ENCODE measurements at places on chromosomes 4 and X. TPM values are rescaled to one million over a fixed set of nuclear protein-coding genes. Genes with fewer than 3 reads are reported as not detected.

GRCh38 chr4:138540056-138540800 is 298.1 kb upstream of the SLC7A11 start:
- no peak for DNase-seq

GRCh38 chr4:4862071-4862551 is 2.6 kb downstream of the MSX1 start:
- DNase-seq: no peak

- no peak for DNase-seq
Observed at GRCh38 chrX:70488856-70489255, 44.2 kb downstream of the DLG3 start.

DNA sequence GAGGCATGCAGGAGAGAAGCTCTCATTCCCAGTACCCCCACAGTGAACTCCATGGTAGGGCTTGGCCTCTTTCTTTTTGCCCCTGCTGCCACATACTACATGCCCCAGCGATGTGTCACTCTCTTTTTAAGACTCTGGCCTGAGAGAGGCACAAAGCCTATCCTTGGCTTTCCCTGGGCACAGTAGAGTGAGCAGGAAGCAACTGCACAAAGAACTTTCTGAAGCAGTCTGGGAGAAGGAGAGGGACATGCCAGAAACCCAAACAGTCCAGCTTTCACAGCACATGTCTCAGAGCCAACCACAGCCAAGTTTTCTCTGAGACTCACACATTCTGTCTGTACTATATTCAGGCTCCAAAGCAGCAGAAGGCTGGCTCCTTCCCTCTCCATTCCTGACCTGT is 7.9 kb upstream of the NALF2 start:
- DNase-seq: no peak

- DNase-seq: no peak
Observed at GRCh38 chrX:14295426-14295825, 233.9 kb upstream of the GLRA2 start.

Gene FAM133A
- 0.02 TPM for polyA plus RNA-seq

- DNase-seq: no peak
Observed at GRCh38 chr4:85828027-85828890, 353.3 kb downstream of the ARHGAP24 start.

Gene CT45A1
- polyA plus RNA-seq: not detected

DNA sequence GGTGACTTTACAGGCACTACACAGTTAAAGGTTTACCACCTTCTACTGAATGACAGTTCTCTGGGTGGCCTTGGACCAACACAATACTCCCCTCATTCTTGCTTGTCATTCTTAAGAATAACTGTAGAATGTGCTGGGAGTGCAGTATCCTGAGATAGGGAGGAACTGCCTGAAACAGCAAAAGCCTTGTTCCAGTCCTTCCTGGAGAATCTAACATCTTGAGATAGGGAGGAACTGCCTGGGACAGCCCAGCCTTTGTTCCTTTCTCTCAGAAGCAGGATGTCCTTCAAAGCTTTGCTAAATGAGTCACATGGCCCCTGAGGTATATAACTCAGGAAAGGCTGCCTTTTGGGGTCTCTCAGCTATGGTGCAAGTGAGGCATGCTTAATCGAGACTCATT is 145.7 kb upstream of the MBNL3 start:
- no peak for DNase-seq

DNA sequence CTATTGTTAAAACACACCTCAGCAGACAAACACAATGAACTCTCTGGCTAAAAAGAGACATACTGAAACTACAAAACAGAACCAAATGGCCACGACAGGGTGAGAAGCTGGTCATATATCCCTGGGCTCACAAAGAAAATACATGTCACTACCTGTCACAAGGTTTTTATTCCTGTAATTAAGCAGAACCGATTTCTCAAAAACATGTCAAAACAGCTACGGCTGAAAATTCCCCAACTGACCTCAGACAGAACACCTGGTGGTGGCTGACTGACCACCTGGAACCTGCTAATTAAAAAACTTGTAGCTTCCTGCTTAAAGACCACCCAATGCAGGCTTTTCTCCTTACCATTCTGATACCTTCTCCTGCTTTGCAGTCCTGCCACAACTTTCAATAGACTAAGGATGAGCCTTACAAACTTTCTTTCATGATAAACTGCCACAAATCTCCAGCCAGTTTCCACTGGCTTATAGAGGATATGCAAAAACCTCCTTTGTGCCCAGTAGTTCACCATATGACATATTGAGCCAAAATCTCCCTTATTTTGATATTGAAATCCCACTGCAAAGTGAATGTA is 571.9 kb downstream of the SPOCK3 start:
- DNase-seq: no peak

- DNase-seq: no peak
Observed at GRCh38 chr4:27428661-27429060, 568.0 kb downstream of the STIM2 start.

DNA sequence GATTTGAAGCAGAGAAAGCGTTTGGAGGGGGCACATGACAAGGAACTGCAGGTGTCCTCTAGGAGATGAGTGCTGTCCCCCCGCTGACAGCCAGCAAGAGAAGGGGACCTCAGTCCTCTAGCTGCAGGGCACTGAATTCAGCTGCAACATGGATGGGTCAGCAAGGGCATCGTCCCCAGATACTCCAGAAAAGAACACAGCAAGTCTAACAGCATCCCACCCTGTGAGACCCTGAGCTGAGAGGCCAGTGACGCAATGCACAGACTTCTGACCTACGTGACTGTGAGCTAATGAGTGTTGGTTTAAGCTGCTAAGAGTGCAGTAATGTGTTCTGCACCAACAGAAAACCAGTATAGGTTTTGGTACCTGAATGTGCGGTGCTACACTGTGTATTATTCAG is 11.6 kb upstream of the CENPVL2 start:
- no peak for DNase-seq

DNA sequence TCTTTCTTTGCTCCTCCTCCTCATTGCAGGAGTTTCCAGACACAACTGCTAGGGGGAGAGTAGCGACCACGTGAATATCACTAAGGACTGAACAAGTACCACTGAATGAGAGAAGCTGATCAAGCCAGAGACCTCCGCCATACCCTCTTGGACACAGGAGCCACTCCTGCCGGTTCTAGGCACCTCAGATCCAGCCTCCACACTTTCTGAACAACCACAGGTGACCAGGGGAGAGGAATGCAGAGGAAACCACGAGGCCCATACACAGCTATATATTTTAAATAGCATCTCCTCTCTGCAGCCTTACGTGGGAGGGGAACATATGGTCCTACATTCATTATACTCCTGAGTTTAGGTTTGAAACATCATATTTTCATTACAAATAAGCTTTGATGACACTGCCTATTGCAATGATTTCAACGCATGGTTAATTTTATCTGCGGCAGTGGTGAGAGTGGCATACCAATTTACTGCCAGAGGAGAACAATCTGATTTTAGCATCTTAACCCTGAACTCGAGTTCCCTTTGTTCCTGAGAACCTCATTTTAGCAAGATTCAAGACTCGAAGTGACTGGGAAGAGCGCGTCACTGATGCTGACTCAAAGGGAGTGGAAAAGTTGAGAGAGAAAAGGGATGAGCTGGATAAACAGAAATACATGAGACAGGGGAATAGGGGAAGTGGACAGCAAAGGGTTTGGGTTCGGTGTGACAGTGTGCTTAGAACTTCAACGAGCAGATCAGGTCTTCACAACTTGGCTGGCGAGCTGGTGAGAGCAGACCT is 231.7 kb upstream of the PPARGC1A start:
- DNase-seq: no peak

Gene ELOVL6
- 19.5 TPM for polyA plus RNA-seq

DNA sequence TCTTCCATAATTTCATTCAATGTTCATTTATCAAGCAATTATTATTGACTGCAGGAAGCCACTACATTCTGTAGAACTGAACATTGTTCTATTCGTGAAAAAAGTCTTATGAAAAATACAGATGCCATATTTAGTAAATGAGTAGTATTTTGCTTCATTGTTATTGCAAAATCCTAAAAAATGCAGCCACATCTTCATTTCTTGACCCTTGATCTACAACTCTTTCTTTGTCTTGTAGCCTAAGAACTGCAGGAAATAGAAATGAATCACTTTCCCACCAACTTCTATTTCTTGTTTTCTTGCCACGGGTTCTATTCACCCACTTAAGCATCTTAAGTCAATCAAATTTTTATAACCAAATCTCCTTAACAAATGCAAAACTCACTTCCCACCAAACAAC is 63.3 kb downstream of the KCNIP4 start:
- DNase-seq: no peak

Gene TMEM150C
- 5.6 TPM for polyA plus RNA-seq

DNA sequence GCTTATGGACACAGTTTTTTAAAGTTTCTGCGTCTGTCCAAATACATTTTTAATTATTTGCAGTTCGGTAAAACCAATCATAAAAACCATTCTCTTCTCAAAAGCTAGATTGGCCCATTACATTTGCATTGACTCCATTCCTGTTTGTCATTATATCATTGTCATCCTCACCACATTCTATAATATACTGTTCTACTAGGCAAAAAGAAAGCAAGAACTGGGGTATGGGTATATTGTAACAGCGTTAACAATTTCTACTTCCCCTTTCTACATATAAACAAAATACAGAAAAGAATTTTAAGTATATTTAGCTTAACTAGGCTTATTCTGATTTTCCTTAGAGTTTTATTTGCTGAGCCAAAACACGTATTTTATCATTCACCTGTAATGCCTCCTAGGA is 91.8 kb downstream of the RAP1GDS1 start:
- no peak for DNase-seq

DNA sequence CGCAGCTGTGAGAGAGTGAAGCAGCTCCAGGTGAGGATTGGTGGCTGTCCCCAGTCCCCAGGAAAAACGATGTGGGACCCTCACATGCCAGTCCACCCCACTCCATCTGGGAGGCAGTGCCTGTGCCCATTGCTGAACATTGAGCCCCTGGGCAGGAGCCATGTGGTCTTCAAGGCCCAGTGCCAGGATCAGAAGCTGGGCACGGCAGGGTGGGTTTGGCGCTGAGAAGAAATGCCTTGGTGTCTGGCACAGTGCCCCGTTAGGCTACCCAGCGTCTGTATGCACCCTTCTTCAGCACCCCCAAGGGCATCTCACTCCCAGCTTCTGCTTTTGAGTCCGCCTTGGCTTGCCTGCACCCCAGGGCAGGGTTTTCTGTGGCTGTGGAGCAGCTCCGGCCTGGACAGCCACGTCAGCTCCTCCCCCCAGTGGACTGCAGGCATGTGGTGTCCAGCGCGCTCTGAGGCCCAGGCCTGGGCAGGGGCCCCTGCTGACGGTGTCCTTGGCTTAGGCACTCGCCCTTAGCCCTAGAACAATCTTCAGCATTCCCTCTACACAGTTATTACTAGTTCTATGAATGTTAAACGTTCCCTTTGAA is 28.6 kb downstream of the RGS12 start:
- no peak for DNase-seq

- DNase-seq: no peak
Observed at GRCh38 chr4:137611998-137612700, 79.9 kb upstream of the PCDH18 start.

Gene MAOB
- polyA plus RNA-seq: 92.4 TPM

GRCh38 chrX:107153005-107153404 is 34.4 kb upstream of the RBM41 start:
- DNase-seq: no peak

Gene IQCM
- not detected for polyA plus RNA-seq

DNA sequence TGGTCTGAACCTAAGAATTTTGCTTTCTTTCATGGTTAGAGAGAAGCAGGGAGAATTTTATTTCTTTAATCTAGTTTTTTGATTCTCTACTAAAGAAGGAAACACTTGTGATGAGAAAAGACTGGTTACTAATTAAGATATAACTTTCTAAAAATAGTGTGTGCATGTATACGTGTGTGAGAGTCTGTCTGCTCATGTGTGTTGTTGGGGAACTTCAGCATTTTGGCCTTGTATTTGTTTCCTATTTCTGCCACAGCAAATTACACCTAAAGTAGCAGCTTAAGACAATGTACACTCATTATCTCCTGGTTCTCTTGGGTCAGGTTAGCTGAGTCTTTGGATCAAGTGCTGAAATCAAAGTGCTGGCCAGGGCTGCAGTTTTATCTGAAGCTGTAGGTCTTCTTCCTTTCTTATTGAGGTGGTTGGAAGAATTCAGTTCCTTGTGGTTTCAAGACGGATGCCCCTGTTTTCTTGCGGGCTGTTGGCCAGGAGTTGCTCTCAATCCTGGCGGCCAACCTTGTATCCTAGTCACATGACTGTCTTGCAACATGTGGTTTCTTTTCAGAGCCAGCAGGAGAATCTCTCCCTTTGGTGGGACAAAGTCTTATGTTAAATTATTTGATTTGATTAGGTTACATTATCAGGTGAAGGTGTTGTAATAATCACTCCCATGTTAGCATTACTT is 188.4 kb upstream of the CLNK start:
- no peak for DNase-seq

DNA sequence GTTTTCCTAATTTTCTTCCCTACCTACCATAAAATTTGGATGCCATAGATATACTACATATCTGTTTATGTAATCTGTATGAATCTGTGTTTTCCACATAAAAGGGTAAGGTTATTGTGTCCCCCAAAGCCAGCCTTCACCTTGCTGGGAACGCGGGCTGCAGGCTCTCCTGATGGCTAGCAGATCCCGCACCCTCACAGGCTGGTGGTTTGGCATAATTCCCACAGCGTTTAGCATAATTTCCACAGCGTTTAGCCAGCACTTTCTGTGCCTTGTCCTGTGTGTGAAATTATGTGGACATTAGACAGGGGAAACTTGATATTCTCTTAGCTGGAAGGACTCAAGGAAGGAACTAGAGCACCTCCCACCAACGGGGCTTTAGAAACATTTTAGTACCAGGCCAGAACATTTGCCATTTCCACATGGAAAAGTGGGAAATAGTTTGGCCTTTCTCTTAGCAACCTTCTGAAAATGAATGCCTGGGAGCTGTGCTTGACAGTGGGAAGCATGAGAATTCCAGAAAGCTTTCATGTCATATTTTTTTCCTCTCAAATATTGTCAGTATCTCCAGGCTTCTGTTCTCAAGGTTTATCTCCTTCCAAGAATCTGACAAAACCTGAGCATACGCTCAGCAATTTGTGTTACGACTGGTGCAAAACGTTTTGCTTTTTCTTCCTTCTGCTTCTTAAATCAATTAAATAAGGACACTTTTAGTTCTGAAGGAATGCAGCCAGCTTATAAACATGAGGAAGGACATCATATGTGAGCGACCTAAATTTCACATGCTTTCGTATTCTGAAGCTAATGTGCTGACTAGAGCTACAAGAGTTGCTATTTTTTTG is 67.9 kb downstream of the STK32B start:
- DNase-seq: no peak

DNA sequence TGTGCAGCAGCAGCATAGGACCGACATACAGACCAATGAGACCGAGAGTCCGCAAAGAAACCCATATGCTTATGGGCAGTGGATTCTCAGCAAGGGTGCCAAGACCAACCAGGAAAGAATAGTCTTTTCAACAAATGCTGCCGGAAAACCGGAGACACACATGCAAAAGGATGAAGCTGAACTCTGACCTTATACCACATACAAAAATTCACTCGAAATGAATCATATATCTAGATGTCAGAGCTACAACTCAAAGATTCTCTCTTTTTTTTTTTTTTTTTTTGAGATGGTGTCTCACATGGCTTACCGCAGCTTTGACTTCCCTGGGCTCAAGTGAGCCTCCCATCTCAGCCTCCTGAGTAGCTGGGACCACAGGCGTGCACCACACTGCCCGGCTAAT is 16.0 kb upstream of the MXD4 start:
- no peak for DNase-seq

- no peak for DNase-seq
Observed at GRCh38 chr4:47213971-47214370, 182.6 kb downstream of the GABRB1 start.

Gene FAM53A
- 0.44 TPM for polyA plus RNA-seq

- no peak for DNase-seq
Observed at GRCh38 chr4:99156992-99157391, 12.9 kb upstream of the ADH4 start.

Gene ATOH1
- not detected for polyA plus RNA-seq

Gene ADH1A
- 123 TPM for polyA plus RNA-seq

GRCh38 chr4:77636902-77637301 is 31.3 kb downstream of the CXCL13 start:
- no peak for DNase-seq
